Midbrain (tissue), 1 donor: ENCODE measurements at places on chromosomes 3 and 15.

DNA sequence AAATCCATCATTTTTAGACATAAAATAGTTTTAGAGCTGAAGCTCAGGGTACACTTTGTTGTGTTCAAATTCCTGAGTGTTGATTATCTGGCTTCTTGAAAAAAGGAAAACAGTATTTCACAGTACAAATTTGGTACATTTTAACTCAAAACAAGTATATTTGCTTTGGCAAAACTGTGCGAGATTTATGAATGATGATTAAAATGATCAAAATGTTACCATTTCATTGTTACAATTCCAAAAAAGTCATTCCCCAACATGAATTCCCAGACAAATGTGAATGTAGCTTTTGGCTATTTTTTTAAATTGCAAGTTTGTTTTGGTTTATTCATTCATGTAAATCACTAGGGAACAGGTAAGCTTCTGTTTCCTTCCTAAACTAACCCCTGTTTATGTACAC lies 347.4 kb upstream of the DCBLD2 start:
- no peak for DNase-seq

GRCh38 chr3:123300583-123300982 lies 98.8 kb downstream of the SEC22A start:
- DNase-seq, result no peak

DNA sequence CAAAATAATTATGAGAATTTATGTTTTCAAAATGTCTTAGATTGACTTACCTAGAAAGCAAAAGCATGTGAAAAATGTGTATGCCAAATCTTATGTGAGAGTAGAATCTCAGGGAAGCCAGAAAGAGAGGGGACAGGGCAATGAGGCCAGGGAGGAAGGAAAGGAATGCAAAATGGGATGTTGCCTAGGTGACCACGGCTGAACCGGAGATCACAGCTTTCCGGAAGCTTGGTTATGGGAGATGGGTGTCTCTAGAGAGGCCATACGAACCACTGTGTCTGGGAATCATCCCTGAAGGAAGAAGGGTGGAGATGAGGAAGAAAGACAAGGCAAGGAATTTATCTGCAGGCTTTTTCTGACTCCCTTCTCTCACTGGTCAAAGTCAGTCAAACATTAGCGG lies 76.0 kb downstream of the SUCLG2 start:
- no peak for DNase-seq

DNA sequence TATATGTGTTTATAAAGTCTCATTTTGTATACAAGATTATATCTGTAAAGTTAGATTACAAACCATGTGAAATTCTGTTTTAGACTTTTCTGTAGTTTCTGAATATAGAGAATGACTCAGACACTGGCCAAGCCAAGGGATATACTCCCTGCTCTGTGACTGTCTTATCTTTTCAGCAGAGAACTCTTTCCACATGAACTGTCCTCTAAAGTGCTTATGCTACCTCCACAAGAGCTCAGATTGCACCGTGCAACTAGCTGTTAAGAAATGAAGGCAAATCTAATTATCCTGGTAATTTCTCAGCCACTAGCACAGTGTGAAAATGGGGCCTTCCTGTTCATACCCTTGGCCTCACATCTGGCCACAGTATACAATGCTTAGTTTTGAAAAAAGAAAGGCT lies 44.3 kb upstream of the CPNE4 start:
- DNase-seq, result no peak

DNA sequence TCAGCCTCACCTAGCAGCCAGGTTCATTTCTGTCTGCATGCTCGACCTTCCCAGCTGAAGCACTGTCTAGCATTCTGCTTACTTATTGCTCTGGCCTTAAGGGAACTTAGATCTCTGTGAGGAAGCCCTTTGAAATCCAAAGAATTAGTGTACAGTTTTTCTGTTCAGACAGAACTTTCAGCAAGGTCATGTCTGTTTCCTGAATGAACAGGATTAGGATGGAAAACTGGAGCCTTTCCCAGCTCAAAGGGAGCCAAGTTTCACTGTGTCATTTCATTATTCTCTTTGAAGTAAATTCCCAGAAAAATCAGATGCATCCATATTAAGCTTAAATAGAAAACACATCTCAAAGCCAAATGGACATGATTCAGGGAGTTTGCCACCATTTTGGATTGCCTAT lies 457.3 kb upstream of the KCNMB2 start:
- DNase-seq, result peak; percentile 40

DNA sequence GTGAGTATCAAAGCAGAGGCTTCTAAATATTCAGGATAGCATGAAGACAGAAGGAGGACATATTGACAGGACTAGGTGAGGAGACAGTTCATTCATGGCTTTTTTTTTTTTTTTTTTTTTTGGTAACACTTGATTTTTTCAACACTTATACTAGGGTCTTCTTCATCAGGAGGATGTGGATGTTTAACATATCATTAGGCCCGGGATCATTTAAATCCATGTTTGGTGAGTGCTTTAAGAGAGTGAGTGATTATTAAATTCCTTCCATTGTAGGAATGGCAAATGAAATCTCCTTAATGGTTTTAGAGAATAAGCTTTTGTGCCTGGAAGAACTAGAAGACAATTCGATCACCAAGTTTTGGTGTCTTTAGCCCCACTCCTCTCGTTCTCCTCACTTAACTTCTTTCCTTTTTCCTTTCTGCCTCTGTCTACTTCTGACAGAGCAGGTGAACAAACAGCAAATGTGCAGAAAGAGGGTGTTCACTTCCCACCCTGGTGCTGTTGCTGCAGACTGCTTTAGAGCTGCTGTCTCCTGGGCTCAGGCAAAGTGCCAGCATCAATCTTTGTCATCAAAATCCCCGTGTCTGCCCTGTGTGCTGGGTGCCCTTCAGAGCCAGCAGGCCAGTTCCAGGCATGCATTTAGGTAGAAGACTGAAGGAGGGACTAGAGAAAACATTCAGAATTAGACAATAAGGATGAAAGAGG lies 35.6 kb upstream of the RAB11A start:
- no peak for DNase-seq

DNA sequence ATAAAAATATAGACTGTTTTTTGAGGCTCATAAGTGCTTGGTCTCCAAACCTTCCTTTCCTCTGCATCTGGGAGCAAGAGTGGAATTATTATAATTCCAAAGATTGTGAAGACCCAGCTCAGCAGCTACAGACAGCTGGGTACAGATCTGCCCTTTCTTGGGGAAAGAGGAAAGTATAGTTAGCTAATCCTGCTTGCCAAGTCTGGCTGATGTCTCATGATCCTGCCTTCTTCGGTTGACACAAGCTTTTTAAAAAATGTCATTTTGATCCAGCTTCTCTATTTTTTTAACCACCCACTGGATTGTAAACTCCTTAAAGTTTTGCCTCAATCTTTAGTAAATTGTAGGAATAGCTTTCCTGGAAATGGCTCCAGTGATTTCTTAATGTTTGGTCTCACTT lies 181.1 kb downstream of the LRTM1 start:
- DNase-seq, result no peak

DNA sequence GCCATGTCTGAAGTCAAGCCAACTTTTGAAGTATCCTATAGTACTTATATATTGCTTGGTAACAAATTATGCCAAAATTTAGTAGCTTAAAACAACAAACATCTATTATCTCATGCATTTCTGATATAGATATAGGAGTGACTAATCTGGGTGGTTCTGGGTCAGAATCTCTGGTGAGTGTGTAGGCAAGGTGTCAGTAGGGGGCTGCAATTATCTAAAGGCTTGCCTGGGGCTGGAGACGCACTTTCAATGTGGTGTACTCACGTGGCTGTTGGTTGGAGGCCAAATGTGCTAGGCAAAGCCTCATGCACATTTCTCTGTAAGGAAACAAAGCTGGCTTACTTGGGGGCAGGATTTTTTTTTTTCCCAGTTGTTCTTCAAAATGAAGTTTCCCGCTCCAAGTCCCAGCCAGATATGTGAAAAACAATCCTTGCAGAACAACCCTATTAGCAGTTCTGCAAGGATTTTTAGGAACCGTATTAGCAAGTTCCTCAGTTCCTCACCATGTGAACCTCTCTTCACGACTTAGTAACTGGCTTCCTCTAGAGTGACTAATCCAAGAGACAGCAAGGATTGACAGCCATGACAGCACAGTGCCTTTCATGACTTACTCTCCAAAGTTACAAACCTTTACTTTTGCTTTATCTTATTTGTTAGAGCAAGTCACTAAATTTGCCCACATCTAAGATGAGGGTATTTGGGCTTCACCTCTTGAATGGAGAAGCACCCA lies 25.8 kb downstream of the GREM1 start:
- no peak for DNase-seq

- DNase-seq, result no peak
These were observed 126.7 kb upstream of the PRICKLE2 start for GRCh38 chr3:64351713-64352638.

DNA sequence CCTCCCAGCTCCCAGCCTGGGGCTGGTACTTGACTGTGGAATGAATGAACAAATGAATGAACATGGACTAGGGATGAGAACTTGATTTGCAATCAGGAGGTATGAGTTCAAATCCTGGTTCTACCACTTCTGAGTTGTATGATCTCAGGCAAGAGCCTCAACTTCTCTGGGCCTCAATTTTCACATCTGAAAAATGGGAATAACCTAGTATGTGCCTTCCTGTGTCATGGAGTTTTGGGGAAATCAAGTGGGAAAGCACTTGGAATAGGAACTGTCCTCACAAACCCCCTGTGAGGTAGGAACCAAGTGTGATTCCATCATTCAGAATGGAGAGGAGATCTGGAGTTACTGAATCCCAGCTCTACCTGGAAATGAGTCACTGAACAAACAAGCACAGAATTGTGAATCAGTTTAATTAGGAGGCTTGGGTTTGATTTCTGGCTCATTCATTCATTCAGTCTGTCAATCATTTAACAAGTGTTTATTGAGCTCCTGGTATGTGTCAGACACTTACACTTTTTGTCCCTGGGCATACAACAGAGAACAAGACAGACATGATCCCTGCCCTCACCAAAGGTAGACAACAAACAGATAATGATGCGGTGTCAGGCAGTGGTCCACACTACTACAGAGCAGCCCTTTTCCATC lies 29.7 kb downstream of the DNASE1L3 start:
- no peak for DNase-seq

- DNase-seq, result no peak
These were observed 140.6 kb downstream of the GBE1 start for GRCh38 chr3:81620849-81621248.

DNA sequence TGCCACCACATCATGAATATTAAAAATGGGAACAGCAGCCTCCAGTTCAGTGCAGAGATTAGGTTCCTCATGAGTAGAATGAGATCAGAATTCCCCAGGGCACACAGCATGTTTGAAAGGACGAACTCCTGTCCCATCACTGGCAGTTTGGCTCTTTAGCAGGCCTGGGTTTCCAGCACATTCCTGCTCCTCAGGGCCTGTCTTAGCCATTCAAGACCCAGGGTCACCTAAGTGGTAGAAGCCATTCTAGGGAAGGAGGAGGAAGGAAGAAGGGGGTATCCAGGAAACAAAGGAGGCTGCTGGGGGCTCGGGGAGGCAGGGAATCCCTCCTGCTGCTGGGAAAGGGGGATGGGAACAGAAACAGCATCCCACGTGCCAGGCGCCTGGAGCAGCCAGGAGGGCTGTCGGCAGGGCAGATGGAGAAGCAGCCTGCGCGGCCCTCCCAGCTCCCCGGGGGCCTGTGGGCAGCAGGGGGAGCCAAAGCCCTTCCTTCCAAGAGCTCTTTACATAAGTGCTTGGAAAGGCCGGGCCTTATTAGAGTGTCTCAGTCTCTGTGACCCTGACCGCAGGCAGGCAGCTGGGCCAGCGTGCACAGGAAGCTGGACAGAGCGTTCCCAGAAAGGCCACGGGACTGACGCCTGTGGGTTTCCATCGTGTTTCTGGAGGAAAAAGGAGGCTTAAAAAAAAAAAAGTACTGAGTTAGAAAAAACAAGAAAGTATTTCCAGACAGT lies 24.7 kb downstream of the LOXL1 start:
- peak; percentile 91 for DNase-seq

- DNase-seq, result no peak
These were observed 62.0 kb upstream of the BCL6 start for GRCh38 chr3:187807086-187807862.

DNA sequence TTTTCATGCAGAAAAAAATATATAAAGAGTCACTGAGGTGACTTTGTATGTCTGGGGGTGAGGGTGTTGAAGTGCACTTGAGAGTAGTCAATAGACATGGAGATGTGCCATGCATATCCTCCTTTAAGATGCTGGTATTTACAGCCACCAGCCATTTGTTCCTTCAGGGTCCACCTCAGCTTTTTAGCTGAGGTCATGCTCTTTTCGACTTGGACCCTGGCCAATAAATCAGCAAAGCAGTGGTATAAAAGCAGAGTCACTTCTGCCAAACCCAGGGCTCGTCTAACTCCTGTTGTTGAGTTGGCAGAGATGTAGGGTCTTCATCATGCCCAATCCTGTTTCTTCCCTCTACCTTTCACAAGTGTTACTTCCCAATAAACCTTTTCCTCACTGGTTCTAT lies 75.1 kb upstream of the OSTN start:
- DNase-seq, result no peak

DNA sequence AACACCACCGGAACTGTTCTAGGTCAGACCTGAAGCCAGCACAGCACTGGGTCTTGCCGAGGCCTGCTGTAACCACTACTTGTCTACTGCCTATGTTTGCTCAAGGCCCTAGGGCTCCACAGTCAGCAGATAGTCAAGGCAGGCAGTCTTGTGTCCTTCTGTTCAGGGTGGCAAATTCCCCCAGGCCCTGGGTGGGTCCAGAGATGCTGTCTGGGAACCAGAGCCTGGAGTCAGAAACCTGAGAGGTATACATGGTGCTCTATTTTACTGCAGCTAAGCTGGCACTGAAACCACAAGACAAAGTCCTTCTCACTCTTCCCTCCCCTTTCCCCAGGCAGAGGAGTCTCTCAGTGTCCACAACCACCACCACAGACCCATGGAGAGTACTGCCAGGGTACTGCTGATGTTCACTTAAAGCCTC lies 89.9 kb downstream of the BBX start:
- DNase-seq, result no peak

DNA sequence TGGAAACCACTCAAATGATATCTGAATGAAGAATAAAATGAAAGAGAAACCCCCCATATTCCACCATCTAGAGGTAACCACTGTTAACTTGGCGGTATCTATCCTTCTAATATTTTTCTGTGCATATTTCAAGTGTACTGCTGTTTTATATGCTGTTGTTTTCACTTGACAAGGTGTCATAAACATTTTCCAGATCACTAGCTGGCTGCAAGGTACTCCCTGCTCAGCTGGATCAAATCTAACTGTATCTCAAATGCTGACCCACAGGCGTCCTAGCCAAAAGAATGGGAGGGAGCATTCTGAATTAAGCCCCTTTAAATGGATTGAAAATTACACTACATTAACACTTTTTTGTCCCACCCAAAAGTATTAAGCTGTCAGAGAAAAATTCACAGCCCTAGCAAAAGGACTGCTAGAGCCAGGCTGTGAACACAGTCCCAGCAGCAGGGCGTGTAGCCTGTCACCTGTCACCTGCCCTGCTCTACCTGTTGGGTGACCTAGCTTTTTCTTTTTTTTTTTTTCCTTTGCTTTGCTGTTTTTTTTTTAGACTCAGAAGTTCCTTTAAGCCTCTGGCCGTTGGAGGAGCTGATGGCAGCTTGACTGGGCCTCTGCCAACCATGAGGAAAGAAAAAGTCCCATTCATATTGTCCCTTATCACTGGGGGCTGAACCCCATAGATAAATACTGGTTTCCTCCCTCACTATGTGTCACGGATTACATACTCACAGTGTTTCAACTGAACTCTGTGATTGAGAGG lies 93.7 kb upstream of the TSC22D2 start:
- no peak for DNase-seq
